ENCODE measurements at places on chromosomes 13 and 19.
A peak's percentile ranks its signal among the peaks of the same experiment; 100 is the strongest.

- no peak for DNase-seq
Observed at GRCh38 chr13:84077271-84077670, 195.0 kb upstream of the SLITRK1 start.

DNA sequence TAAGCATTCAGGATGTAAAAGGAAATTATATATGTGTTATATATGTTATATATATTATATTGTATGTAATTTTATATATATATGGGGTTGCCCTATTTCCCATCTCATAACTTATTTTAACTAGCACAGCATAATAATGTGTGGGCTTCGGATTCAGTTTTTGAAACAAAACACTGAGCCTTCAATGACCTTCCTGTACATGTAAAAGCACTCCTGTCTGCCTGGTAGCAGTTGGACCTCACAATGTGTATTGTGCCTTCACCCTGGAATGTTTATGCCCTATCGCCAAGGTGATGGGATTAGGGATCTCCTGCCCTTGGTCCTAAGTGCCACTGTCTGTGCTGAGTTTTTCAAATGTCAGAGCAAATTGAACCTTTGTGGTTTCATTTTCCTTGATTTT lies 968.8 kb downstream of the TUBA3C start:
- peak; percentile 11 for DNase-seq

GRCh38 chr19:13128583-13128982 lies 10.5 kb downstream of the NACC1 start:
- DNase-seq: no peak

- no peak for DNase-seq
Observed at GRCh38 chr13:60484865-60485264, 87.8 kb downstream of the TDRD3 start.

GRCh38 chr13:79185580-79185979 lies 220.5 kb downstream of the RBM26 start:
- no peak for DNase-seq

DNA sequence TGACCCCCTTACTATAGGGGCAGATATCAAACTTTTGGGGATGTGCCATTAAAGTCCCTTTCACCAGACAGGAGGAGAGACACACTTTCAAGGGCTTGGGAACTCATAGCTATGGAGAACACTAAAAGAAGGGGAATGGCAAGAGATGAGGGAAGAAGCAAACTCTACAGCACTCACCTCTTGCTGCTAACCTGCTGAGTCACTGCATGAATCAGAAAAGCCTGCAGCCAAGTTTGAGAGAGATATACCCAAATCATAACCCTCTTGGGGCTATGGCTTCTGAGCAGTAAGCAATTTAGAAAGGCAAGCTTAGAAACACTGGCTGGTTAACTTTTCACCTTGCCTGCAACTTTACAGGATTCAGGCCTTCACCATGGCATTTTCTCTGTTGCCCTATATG lies 1028.0 kb downstream of the UQCRFS1 start:
- no peak for DNase-seq

DNA sequence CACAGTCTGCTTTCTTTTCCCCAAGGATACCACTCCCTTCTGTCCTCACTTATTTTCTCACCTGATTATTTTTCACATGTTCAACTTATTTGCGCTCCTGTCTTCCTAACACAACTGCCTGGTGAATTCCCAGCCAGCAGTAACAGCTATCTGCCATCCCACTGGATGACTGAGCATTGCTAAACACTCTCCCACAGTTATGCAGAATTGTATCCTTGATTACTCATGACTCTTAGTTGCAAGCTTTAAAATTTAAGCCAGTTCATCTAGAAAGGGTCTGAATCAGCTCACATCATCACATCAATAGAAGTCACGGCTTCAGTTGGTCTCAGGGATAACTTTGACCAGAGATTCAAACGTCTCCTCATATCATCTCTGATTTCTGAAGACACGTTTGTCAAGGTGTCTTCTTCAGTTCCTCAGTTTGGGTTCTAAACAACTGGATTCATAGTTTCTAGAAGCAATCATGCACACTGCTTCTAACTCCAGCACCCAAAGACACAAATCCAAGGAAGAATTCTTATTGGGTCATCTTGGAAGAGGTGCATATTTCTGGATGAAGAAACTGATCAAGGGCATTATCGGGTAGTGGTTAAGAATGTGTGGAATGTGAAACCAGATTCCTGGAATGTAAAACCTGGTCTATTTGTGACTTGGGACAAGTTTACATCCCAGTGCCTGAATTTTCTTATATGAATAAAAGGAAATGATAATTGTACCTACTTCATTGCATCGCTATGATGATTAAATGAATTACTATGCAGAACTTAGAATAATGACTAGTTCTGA lies 13.9 kb upstream of the DACH1 start:
- DNase-seq: no peak

- peak; percentile 97 for DNase-seq
Observed at GRCh38 chr19:8832132-8833021, at the start of the genes MBD3L1 and ZNF558. TSS of gene MBD3L1 (plus strand) at chr19:8832377. CDS start at chr19:8842679, 10,302 bp downstream. TSS of gene ZNF558 (minus strand) at chr19:8832304. CDS start at chr19:8822659, 9,645 bp downstream.

All from HFFc6 (cell line).